Cortex of kidney (tissue), 1 donor: ENCODE measurements at places on chromosomes 4 and X.

DNA sequence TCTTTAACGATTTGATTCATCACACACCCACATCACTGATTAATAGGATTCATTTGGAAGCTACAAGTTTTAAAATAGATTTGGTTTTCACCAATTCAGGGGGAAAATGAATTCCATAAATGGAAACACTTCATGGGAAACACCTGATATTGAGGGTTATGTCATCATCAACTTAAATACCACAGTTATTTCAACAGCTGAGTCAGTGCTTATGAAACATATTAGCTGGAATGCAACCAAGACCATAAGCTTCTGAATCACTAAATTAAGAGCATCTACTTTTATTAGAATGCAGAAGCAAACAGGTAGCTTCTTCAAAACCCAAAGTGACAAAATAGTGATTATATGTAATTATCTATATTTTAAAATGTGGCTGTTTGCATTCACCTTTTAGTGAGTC is 207.8 kb upstream of the DCAF8L1 start:
- no peak for DNase-seq

DNA sequence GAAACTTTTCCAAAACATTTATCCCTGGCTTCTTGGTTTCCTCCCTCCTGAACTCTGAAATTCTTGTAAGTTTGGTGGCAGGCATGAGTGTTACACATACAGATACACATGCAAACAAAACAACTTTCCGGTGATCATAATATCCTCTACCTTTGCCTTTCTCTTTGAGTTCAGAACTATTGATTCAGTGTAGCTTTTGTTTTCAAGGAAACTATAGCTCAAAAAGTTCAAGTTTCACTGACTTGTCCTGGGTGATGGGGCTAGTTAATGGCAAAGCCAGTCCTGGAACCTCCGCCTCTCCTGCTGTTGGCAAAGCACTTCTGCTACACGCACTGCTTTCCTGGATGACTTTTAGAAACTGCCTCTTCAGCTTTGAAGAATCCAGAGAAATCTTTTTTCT is 177.3 kb upstream of the FAT1 start:
- no peak for DNase-seq

DNA sequence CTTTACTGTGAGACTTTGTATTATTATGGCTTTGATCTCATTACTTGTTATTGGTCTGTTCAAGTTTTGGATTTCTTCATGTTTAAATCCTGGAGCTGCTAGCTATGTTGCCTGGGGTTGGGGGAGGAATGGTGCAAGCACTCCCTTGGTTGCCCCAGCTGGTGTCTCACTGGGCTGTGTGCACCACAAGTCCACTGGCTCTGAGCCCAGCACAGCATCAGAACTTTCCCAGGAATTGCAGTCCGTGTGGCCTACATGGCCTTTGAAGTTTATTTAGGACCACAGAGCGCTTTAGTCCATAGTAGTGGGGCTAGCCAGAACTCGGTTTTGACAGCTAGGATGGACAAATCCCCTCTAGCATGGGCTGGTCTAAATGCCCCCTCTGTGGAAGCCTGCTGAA is 278.8 kb upstream of the RPS6KA3 start:
- DNase-seq, result no peak

- no peak for DNase-seq
Measured at GRCh38 chr4:184052616-184053015, 147.5 kb downstream of the STOX2 start.

GRCh38 chr4:172546782-172547181 is 621.8 kb upstream of the GALNT7 start:
- no peak for DNase-seq

DNA sequence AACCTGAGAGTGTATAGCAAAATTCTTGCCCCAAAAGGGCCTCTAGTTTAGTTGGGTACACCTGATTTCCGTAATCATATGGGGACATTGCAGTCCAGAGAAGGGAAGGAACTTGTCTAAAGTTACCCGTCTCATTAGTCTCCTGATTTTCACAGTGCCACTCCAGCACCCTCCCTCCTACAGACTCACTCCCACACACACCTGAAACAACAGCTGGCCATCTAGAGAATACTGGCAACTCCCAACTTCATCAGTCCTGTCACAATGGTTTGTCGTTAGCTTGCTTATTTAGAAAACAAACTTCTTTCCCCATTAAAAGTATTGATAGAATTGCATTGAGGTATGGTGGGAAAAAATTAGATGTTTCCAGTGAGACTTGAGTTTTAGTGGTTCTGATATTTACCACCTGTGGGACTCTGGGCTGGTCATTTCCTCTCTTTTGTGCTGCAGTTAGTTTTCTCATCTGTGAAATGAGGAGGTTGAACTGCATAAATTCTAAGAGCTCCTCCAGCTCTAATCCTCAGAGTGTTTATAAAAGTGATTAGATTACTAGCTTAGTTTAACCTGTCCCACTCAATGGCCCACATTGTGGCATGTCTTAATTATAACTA is 1.7 kb downstream of the IL13RA1 start:
- DNase-seq, result no peak

- no peak for DNase-seq
Measured at GRCh38 chr4:66906314-66906713, 639.0 kb downstream of the CENPC start.

DNA sequence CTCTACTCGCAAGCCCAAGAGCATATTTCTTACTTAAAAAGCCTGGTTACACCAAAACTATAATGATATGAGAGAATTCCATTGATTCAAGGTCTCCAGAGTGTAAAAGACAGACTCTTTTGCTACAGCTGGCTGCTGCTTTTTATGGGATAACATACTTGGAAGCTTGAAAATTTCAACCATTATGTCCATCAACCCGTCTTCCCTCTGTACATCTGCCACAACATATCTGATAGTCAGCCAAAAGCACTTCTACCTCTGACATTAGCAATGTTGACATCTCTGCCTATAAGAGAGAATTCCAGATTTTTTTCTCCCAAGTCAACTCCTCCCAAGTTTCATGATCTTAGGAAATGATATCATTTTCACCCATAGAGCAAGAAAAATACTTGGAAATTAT is 54.4 kb upstream of the IQCM start:
- DNase-seq, result no peak

DNA sequence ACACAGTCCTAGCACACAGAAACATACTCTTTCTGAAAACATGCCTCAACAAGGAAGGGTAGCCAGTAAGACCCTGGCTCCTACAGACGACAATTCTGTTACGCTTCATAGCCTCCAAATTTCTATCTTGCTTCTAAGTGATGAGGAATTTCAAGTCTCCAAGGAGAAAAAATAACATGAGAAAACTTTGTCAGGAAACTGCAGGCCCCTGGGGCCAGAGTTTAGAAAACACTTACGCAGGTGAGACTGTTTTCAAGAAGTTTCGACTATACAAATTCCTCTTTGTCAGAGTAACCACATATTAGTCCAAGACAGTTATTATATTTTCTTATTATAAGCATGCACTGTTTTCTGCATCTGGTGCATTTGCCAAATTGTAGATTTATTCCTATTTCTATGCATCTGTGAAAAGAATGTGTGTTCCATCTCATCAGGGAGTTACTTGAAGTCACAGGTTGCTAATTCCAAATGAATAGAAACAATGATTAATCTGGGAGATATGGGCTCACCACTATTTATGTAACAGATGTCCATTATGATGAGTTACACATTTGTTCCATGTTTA is 30.3 kb upstream of the HCCS start:
- no peak for DNase-seq

- no peak for DNase-seq
Measured at GRCh38 chr4:89306486-89307177, 968 bp downstream of the GPRIN3 start.

GRCh38 chrX:12239356-12240082 is 101.2 kb downstream of the FRMPD4 start:
- DNase-seq, result no peak

DNA sequence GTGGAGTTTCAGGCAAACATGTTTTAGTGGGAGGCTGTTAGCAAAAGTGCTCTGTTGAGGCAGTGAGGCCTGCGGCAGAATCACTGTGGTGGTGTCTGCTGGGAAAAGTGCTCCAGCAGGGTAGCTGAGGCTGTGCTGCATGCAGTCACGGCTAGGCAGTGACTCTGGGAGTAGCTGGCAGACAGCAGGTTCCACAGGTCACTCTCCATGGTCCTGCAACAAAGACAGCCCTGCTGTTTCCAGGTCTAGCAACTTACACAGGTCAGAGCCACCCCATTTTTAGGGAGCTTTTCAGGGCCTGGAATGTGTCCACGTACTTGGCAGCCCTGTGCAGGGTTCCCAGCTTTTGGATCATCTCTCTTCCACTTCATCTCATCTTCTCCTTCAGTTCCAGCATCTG is 184.3 kb downstream of the NAA11 start:
- no peak for DNase-seq
